Central memory CD8-positive, alpha-beta T cell (primary cell): ENCODE measurements at places on chromosomes 6 and 20.

DNA sequence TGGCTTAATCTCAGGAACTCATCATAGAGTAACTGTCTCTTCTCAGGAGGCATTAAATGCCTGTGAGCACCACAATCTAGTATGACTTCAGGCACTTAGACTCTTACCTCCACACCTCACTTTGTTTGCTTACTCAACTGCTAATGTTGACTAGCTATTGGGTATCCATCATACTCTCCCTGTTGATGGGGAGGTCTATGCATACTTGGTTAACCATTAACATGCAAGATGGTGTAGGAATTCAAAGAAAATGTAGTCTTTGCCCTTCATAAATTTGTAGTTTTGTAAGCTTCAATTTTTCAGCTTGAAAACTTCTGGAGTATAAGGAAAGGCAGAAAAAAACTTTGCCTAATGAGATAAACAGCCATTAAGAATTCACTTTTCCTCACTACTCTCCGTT, 501.0 kb upstream of the MARCKS start:
- H3K27me3 ChIP-seq: no peaks in the 10 kb centered on the region
- no peaks in the 10 kb centered on the region for H3K4me1 ChIP-seq
- DNase-seq: no peak
- no peak overlapping the region for H3K27ac ChIP-seq
- H3K4me3 ChIP-seq: no peak overlapping the region

GRCh38 chr6:63716169-63716568, 80.6 kb downstream of the PHF3 start:
- DNase-seq: no peak
- H3K36me3 ChIP-seq: peaks cover 22% of the 10 kb centered on the region
- H3K4me1 ChIP-seq: peaks cover 5% of the 10 kb centered on the region
- H3K27me3 ChIP-seq: no peaks in the 10 kb centered on the region
- H3K4me3 ChIP-seq: no peak overlapping the region

DNA sequence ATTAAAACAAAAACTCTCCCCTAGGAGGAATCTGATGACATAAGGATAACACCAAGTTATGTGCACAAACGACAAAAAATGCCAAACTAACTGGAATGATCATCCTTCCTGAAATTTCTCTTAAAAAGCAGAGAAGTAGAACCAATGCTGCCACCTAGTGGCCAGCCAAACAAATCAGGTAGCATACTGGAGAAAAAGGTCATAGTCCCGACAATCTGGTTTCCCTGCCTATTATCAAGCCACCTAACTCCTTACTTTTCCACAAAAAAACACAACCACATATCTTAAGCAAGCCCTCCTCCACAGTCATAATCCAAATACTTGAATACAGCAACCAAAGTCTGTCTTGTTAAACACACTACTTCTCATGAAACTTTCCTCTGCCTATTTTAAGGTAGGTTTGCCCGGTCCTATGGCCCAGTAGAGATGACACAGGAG, 5.3 kb downstream of the OARD1 start:
- H3K4me3 ChIP-seq: no peak overlapping the region
- peak; percentile 27 for DNase-seq
- H3K27me3 ChIP-seq: no peaks in the 10 kb centered on the region
- peaks cover 27% of the 10 kb centered on the region for H3K4me1 ChIP-seq

DNA sequence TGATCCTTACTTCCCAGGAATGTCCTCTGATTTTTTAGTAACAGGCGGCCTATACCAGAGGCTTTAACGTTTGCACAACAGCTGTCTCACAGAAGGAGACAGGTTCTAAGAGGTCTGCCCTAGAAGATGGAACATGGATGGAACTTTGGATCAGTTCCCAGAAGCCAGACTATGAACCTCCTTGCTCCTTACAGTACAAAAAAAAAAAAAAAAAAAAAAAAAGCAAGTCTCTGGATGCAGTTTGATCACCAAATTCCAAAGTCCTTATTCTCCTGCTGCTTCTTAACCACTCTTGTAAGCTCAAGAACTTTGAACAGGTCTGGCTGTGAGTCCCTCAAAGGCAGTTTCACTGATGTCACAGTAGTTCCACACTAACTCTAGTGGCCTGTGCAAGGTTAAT, 2.0 kb upstream of the TRMT11 start:
- peaks cover 4% of the 10 kb centered on the region for H3K36me3 ChIP-seq
- H3K27ac ChIP-seq: no peak overlapping the region
- no peaks in the 10 kb centered on the region for H3K4me1 ChIP-seq
- H3K4me3 ChIP-seq: no peak overlapping the region
- DNase-seq: no peak
- no peaks in the 10 kb centered on the region for H3K27me3 ChIP-seq

- no peaks in the 10 kb centered on the region for H3K36me3 ChIP-seq
- peaks cover 30% of the 10 kb centered on the region for H3K27me3 ChIP-seq
- no peak for DNase-seq
- H3K4me1 ChIP-seq: no peaks in the 10 kb centered on the region
- no peak overlapping the region for H3K27ac ChIP-seq
- H3K4me3 ChIP-seq: no peak overlapping the region
These were observed 11.3 kb downstream of the SLC2A12 start for GRCh38 chr6:134041093-134041492.

GRCh38 chr6:150528648-150529285, 70.9 kb upstream of the PLEKHG1 start:
- H3K27me3 ChIP-seq: peaks cover 30% of the 10 kb centered on the region
- no peaks in the 10 kb centered on the region for H3K4me1 ChIP-seq
- peaks cover under 1% of the 10 kb centered on the region for H3K36me3 ChIP-seq
- no peak overlapping the region for H3K4me3 ChIP-seq
- H3K27ac ChIP-seq: no peak overlapping the region

DNA sequence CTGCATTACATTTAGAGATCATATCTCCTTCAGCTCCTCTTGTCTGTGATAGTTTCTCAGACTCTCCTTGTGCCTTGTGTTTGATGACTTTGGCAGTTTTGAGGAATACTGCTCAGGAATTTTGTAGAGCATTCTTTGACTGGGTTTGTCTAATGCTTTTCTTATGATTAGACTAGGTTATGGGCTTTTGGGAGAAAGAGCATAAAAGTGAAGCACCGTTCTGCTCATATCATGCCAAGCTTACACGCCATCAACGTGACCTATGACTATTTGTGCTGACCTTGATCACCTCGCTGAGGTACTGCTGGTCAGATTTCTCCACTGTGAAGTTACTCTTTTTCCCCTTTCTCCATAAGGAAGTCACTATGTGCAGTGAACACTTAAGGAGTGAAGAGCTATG, 256.0 kb downstream of the LY86 start:
- H3K4me3 ChIP-seq: no peak overlapping the region
- peaks cover 45% of the 10 kb centered on the region for H3K27me3 ChIP-seq
- no peak for DNase-seq
- H3K4me1 ChIP-seq: peaks cover 6% of the 10 kb centered on the region
- H3K36me3 ChIP-seq: no peaks in the 10 kb centered on the region

DNA sequence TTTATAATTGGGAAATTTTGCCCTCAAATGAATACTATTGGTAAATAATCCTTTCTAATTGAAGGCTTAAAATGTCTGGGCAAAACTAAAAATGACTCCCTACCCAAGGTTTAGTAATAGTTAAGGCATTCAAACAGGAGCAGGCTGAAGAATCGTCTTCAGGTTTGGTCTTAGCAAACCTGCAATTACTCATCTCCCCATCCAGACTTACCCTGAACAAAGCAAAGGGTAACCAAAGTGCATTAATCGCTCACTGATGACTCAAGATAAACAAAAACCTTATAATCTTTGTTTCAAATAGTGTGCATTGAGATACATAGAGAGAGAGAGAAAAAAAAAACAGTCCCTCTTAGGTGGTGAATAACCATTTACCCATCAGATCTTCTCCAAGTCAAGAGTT, 225.5 kb downstream of the BMP2 start:
- no peak overlapping the region for H3K4me3 ChIP-seq
- H3K36me3 ChIP-seq: no peaks in the 10 kb centered on the region
- H3K27me3 ChIP-seq: no peaks in the 10 kb centered on the region
- no peaks in the 10 kb centered on the region for H3K4me1 ChIP-seq
- DNase-seq: no peak

GRCh38 chr6:151313066-151313491, 73.3 kb downstream of the AKAP12 start:
- DNase-seq: no peak
- no peak overlapping the region for H3K27ac ChIP-seq
- H3K27me3 ChIP-seq: peaks cover 37% of the 10 kb centered on the region

GRCh38 chr6:119620846-119621555, 271.4 kb upstream of the MAN1A1 start:
- no peak overlapping the region for H3K27ac ChIP-seq
- no peaks in the 10 kb centered on the region for H3K4me1 ChIP-seq
- DNase-seq: no peak

GRCh38 chr6:42864602-42865001, 14.8 kb upstream of the RPL7L1 start:
- H3K4me3 ChIP-seq: no peak overlapping the region
- H3K27ac ChIP-seq: peak overlapping the region; percentile 7
- no peak for DNase-seq
- no peaks in the 10 kb centered on the region for H3K27me3 ChIP-seq
